A549 treated with AZD2906 at 1 μM for 4 hours (cell line): ENCODE measurements at places on chromosomes 6 and 20. TPM values are rescaled to one million over a fixed set of nuclear protein-coding genes. Genes with fewer than 3 reads are reported as not detected.

Gene OOEP
- not detected in 5 replicates for total RNA-seq

Gene FAM184A
- total RNA-seq = 0.08 TPM in 1 of 5 replicates, not detected in the others

Gene TBP
- total RNA-seq = 14.5 to 17.4 TPM (median 15.0 TPM) in 5 replicates

Gene HCK
- 0.05 to 0.11 TPM (median 0.06 TPM) in 5 replicates for total RNA-seq

Gene LINC00237
- total RNA-seq = not detected in 5 replicates

Gene GNAS-AS1
- not detected in 5 replicates for total RNA-seq

Gene KCNQ5
- total RNA-seq = 1.3 to 1.6 TPM (median 1.6 TPM) in 5 replicates

Gene CYP24A1
- total RNA-seq = 48.3 to 76.0 TPM (median 65.1 TPM) in 5 replicates

Gene SLC24A3
- total RNA-seq = 0.02 TPM in 2 of 5 replicates, not detected in the others

Gene RBM24
- 4.7 to 6.0 TPM (median 5.3 TPM) in 5 replicates for total RNA-seq

Gene AVP
- not detected in 5 replicates for total RNA-seq

Gene FHL5
- not detected in 5 replicates for total RNA-seq

Gene RIMS1
- total RNA-seq = not detected in 5 replicates

Gene GCNT2
- 3.7 to 6.7 TPM (median 4.1 TPM) in 5 replicates for total RNA-seq

Gene BPIFB1
- 0.03 to 0.15 TPM (median 0.07 TPM) in 5 replicates for total RNA-seq

Gene BPI
- total RNA-seq = not detected in 5 replicates

Gene CRISP3
- total RNA-seq = not detected in 5 replicates

Gene KHDRBS2
- not detected in 5 replicates for total RNA-seq

Gene ANKS1A
- total RNA-seq = 5.9 to 7.9 TPM (median 6.5 TPM) in 5 replicates
